ENCODE measurements at places on chromosomes 16 and 17. TPM values are rescaled to one million over a fixed set of nuclear protein-coding genes. Genes with fewer than 3 reads are reported as not detected.

Gene ENPP7
- total RNA-seq, result not detected

Gene RAMP2
- total RNA-seq, result not detected

Gene PRAC1
- total RNA-seq, result not detected

Gene PYDC1
- total RNA-seq, result not detected

Gene KCNJ18
- total RNA-seq, result not detected

Gene LGALS9B
- not detected for total RNA-seq

Gene OR4D1
- not detected for total RNA-seq

Gene CHP2
- total RNA-seq, result 1.3 TPM

Gene RRAD
- total RNA-seq, result 118 TPM

Gene TEX19
- total RNA-seq, result not detected

Gene ABCC11
- 0.43 TPM for total RNA-seq

Gene CLEC18A
- total RNA-seq, result 1.2 TPM

Gene SLC5A10
- under 0.01 TPM for total RNA-seq

Gene CCDC78
- 2.2 TPM for total RNA-seq

Gene NCOR1
- 41.7 TPM for total RNA-seq

Gene CCDC154
- 0.43 TPM for total RNA-seq

Gene STH
- total RNA-seq, result not detected

Gene NPIPB9
- 1.2 TPM for total RNA-seq

Gene CDRT15L2
- total RNA-seq, result not detected

Gene P2RX5
- 3.6 TPM for total RNA-seq

Data from tracheal epithelial cell (primary cell).